ENCODE measurements at places on chromosomes 5 and 9. TPM values are rescaled to one million over a fixed set of nuclear protein-coding genes. Genes with fewer than 3 reads are reported as not detected.

GRCh38 chr9:30235068-30235467 is 2149.4 kb upstream of the ACO1 start:
- no peaks in the 10 kb centered on the region for H3K4me1 ChIP-seq
- H3K27ac ChIP-seq: no peak overlapping the region
- no peak for DNase-seq
- H3K36me3 ChIP-seq: no peaks in the 10 kb centered on the region
- no peaks in the 10 kb centered on the region for H3K27me3 ChIP-seq

DNA sequence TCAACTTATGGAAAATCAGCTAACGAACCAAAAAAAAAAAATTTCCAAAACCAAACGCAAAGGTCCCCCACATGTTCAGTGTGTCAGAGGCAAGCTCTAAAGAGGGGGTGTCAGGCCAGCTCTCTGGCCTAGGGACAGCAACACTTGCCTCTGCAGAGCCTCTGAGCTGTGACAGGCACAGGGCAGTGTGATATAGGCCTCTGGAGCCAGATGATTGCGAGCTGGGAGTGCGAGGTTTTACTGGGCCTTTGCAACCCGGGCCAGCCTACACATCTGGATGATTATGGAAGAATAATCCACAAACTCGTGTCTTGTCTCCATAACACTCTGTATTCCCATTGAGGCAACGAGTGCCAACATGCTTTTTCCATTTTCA is 67.7 kb upstream of the STC2 start:
- H3K27me3 ChIP-seq: no peaks in the 10 kb centered on the region
- no peaks in the 10 kb centered on the region for H3K36me3 ChIP-seq
- no peak for DNase-seq

DNA sequence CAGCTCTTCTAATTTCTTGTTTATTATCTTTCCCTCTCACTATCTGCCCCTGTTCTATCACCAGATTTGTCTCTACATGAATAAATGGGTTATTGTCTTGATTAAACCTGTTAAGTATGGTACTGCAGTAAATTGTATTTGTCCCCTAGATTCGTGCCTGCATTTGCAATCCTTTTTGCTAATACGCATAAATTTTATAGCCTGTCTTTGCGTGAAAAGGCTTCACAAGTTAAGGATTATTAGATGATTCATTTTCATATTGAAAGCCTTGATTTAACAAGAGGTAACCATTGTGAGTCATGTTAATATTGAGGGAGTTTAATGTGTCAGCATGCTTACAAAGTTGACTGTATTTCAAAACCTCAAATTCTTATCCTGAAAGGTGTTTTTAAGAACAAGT is 204.6 kb downstream of the PCSK1 start:
- no peak overlapping the region for H3K27ac ChIP-seq
- H3K36me3 ChIP-seq: no peaks in the 10 kb centered on the region
- DNase-seq: no peak
- H3K4me3 ChIP-seq: no peak overlapping the region
- H3K4me1 ChIP-seq: no peaks in the 10 kb centered on the region

DNA sequence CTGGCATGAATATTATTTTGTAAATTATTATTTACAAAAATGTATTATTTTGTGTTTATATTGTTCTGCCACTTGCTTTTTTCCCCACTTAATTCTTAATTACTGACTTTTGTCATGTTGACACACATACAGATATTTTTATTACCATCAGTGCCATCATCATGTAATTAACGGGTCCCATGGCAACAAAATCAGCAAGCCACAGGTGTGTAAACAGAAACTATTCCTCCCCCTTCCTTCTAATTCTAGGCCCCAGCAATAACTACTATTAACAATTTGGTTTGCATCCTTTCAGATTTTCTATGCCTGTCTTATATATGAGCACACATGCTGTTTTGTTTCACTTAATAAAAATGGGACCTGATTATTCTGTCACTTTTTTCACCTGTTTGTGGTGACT is 29.3 kb downstream of the CYFIP2 start:
- no peaks in the 10 kb centered on the region for H3K4me1 ChIP-seq

DNA sequence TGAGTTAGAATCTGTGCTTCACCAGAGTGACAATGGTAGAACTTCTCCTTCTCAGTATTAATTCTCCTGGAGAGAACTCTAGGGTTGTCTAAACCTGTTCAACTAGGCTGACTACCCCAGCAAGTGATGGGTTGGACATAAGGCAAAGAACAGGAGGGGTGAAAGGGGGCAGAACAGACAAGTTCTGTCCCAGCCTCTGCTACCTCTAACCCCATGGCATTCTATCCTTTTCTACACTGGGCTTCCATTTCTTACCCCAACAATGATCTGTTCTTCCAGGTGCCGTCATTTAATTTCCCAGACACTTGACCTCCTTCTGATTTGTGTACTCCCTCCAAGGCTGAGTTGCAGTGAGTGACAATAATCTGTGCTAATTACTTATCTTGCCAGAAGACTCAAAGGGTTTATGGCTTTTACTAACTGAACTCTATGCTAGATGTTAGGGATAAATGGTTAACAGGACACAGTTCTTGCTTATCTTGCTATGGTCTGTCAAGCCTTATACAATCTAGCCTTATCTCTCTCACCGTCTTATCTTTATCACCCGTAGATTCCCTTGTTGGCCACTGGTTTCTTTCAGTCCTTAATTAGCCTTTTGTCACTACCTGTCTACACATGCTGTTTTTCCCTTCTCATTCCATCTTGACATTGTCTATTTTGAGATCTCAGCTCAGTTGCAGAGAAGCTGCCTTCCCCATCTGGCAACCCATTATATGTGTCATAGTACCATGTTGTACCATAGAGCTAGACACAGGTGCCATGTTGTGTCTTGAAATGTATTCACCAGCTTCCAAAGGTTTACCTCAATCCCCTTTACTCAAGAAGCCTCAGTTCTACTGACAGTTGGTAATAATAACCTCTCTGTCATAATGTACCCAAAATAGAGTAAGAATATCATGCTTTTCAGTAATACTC is 10.0 kb upstream of the MATR3 start:
- no peaks in the 10 kb centered on the region for H3K4me1 ChIP-seq
- H3K27me3 ChIP-seq: no peaks in the 10 kb centered on the region
- H3K27ac ChIP-seq: no peak overlapping the region
- no peak overlapping the region for H3K4me3 ChIP-seq
- no peaks in the 10 kb centered on the region for H3K36me3 ChIP-seq

DNA sequence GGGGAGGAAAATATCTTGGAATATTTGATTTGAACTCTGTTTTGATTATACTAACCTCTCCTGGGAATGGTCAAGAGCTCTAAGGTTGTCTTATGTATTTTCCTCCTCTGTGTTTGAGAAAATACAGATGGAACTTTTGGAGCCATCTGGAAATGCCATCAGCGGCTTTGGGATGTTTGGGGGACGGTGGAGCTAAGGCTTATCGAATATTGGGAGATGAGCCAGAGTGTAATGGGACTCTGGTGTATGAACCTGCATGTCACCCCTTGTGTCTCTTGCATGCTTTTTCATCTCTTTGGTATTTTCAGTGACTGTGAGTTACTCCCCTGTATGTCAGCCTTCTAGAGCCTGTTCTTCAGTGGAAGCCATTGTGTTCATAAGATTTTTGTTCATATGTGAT is 180.0 kb upstream of the OTULINL start:
- DNase-seq: no peak
- no peak overlapping the region for H3K27ac ChIP-seq
- H3K27me3 ChIP-seq: no peaks in the 10 kb centered on the region

DNA sequence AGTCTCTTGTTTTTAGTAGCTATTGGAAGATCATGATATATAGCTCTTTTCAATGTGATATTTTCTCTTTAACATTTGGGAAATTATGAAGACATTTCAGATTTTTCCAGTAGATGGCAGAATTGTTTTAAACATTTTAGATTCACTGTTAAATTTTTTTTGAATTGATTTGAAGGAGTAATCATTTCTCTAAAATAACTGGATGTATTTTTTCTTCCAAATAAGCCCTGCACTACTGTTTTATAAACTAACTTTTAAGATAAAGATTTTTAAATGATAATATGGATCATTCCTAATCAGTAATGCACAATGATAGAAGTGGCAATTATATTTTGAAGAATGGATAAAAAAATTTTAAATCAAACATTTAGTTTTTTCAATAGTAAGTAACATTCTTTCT is 14.2 kb downstream of the NDUFAF2 start:
- H3K27ac ChIP-seq: no peak overlapping the region
- no peaks in the 10 kb centered on the region for H3K36me3 ChIP-seq
- no peak for DNase-seq
- H3K4me1 ChIP-seq: no peaks in the 10 kb centered on the region
- no peaks in the 10 kb centered on the region for H3K27me3 ChIP-seq

DNA sequence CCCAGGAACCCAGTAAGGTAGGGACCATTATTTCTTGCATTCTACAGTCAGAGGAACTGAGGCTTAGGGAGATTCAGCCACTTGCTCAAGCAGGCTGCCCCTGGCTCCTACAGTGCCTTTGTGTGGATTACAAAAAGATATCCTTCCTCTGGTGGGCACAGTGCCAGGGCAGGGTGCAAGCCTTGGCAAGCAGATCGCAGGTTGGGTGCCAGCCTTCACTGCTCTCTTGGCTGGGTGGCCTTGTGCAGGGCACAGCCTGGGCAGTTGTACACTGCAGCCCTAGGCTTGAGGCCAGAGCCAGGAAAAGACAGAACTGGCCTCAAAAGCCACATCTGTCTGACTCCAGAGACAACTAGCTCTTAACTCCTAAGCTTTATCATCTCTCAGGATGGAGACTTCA is 15.0 kb downstream of the DOCK2 start:
- H3K36me3 ChIP-seq: no peaks in the 10 kb centered on the region
- H3K4me1 ChIP-seq: no peaks in the 10 kb centered on the region
- H3K27ac ChIP-seq: no peak overlapping the region
- DNase-seq: no peak
- H3K4me3 ChIP-seq: no peak overlapping the region

DNA sequence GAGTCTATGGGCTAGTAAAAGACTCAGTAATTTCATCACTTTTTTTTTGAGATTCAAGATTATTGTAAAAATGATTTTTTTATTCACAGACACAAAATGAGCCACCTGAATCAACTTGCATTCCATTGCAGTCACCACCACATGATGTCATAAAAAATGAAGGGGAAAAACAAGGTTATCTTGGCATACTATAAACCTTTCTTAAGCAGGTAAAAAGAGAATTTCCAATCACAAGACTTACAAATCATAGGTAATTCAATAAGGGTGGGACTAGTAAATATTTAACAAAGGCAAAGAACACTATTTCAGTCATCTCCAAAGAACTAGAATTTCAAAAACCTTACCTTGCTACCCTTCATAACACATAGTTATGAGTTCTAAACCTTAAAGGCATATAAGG is 30.7 kb downstream of the TRPM6 start:
- H3K4me3 ChIP-seq: no peak overlapping the region
- no peaks in the 10 kb centered on the region for H3K36me3 ChIP-seq
- no peak overlapping the region for H3K27ac ChIP-seq
- no peaks in the 10 kb centered on the region for H3K27me3 ChIP-seq

DNA sequence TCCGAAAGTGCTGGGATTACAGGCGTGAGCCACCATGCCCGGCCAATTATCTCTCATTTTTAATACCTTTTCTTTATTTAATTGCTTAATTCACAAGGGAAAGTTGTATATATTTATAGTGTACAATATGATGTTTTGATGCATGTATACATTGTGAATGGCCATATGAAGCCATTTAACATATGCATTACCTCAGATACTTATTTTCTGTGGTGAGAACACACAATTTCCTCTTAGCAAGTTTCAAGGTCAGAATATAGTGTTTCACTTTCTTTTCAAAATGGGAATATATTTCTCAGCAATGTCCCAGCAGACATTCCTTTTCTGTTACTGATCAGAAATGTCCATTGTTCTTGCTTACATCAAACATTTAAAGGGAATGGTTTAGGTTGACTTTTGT is 1596.3 kb downstream of the MAT2B start:
- no peak overlapping the region for H3K27ac ChIP-seq
- no peak for DNase-seq
- no peaks in the 10 kb centered on the region for H3K27me3 ChIP-seq

CMYA5 gene
- 37.0 TPM for total RNA-seq

NCS1 gene
- 3.4 TPM for total RNA-seq

ASPN gene
- total RNA-seq: 6.2 TPM

ZDHHC21 gene
- total RNA-seq: 11.5 TPM

PHF24 gene
- total RNA-seq: 0.15 TPM

CCDC127 gene
- total RNA-seq: 5.3 TPM

KIF12 gene
- not detected for total RNA-seq

FOXD4L6 gene
- total RNA-seq: not detected

KCNV2 gene
- total RNA-seq: not detected

ZFYVE16 gene
- total RNA-seq: 61.9 TPM
